Prostate gland (tissue), 2 donors: ENCODE measurements at places on chromosomes 6 and 20.

GRCh38 chr20:39800111-39800510, 838.0 kb downstream of the DHX35 start:
- DNase-seq, result no peak

DNA sequence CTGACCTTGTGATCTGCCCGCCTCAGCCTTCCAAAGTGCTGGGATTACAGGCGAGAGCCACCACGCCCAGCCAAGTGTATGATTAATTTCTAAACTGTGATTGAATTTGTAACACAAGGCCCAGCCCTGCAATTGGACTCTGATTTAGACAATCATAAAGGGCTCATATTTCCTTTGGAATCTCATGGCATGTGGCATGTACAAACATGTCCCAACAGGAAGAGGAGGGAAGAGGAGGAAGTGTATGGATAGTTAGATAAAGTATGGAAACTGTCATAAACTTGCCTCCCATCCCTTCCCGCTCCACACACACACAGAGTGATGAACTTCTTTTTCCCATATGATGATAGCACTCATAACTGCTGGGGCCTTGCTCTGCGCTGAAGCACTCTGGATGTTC, 27.2 kb upstream of the QKI start:
- no peak for DNase-seq

- no peak for DNase-seq
Observed at GRCh38 chr6:30768634-30769087, 24.3 kb upstream of the IER3 start.

GRCh38 chr20:38730989-38731737, 6.9 kb downstream of the SLC32A1 start:
- peak; percentile 46 for DNase-seq

DNA sequence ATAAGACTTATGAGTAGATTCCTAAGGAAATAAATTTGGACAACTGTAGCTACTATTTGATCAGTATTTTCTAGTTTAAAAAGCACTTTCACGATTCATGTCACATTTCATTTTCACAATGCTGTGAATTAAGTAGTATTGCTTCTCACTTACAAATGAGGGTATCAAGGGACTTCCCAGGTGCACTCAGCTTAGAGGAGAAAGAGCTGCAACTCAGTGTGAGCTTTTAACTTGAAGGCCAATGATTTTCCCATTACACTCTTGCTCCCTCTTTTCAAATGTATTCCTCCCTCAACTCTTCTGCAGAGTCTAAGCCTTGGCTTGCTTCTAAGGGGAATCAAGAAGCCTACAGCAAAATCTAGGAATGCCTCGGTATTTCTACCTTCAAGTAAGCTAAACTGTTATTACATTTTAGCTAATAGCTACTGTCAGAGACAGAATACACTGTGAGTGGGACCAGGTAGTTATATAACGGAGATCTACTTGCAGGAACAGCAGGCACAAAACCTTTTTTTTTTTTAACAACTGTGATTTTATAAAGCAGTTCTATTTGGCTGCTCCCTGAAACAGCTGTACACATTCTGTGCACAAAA, 339.0 kb downstream of the SYNE1 start:
- no peak for DNase-seq

- no peak for DNase-seq
Observed at GRCh38 chr6:54041239-54041638, 70.0 kb upstream of the MLIP start.

- no peak for DNase-seq
Observed at GRCh38 chr6:62615366-62616015, 329.5 kb upstream of the KHDRBS2 start.

DNA sequence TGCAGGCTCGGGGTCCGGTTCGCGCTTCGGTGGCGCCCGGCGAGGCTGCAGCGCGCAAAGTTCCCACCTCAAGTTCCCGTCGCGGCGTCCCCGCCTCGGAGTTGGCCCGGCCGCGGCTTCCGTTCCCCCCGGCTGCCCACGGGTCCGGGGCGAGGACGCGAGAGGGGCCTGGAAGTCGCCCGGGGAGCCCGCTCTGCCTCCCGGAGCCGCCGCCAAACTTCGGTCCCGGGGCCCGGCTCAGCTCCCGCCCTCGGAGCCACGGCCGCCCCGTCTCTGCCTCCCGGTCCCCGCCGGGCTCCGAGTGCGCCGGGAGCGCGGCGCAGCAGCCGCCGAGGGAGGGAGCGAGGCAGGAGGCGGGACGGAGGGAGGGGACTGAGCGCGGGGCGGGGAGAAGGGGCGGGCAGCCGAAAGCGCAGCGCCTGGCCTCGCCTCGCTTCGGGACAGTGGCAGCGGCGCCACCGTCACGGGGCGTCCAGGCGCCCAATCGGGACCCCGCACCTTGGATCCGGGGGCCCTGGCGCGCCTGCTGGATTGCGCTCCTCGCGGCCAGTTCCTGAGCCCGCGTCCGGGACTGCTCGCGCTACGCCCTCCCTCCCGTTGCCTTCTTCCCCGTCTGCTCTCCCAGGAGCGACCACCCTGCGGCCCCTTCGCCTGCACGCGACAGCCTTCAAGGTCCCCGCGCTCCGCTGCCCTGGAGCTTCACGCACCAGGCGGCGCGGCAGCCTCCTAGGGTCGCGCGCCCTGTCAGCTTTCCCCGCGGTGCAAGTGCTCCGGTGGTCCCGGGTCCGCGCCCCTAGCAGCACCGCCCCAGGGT, at the start of gene KCNG1:
KCNG1 (minus strand) TSS at position 305 of the 814 bp plus-strand sequence. CDS start 12,769 bp downstream, outside the sequence.
- peak; percentile 79 for DNase-seq

GRCh38 chr6:139457476-139457875, 83.0 kb upstream of the CITED2 start:
- DNase-seq, result no peak

DNA sequence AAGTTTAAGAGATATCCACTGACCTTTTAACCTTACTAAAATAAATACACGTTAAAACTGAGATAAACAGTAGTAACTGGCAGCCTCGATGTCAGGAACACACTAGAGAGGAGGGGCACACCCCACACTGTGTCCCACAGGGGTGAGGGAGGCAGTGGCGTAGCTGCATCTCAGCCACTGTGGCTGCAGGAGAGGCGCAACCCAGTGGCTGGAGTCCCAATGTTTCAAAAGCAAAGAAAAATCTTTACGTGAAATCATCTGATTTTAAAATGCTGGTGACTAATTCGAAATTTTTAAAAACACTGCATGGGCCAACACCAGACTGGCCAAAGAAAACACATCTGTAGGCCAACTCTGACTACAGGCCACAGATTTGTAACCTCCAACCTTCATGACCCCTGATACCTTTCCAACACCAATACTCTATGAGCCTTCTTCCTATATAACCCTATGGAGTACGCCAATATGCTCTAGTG, 54.7 kb downstream of the TRAM2 start:
- DNase-seq, result no peak

GRCh38 chr6:70180901-70181599, 121.8 kb downstream of the COL9A1 start:
- no peak for DNase-seq

DNA sequence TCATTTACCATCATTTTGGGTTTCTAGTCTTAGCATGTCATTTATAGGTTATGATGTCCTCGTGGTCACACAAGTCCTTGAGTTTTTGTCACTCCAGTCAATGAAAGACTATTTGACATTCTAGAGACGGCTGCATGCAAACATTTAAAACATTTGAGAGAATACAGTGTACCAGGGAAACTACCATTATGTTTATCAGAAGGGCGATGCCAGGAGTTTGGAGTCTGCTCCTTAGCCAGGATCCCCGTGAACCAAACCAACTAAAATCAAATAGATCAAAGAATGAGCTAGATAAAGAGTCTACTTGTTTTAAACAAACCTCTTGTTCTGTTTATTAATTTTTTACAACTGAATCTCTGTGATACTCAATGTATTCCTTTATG, 122.6 kb downstream of the OLIG3 start:
- DNase-seq, result peak; percentile 54

DNA sequence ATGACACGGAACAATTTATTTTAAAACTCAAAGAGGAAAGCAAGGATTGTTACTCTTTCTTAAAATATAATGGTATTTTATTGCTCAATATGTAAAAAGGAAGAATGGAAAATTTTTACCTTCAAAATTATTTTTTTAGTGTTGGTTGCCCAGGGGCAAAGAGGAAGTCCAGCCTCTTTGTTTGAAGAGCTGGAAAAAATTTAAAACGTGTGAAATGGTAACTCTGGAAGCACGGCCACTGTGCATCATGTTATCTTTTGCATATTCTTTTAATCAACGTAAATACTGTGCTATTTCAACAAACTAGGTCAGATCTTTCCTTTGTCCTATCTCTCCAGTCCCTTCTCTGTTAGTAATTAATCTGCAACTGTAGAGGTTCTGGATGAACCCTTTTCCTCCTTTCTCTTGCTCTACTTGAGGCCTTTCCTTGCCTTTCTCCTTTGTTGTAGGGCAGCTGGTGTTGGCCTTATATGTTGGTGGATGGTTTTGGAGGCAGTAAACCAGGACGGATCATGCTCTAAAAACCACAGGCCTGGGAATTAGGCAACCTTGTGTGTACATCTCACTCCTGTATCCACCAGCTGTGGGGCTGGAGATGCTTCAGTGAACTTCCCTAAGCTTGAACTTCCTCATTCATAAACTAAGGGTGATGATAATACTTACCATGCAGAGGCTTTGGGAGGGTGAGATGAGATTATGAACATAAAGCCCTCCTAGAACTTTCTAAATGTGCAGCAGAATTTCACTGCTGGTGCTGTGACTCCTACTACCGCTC, 143.3 kb downstream of the PRL start:
- no peak for DNase-seq

DNA sequence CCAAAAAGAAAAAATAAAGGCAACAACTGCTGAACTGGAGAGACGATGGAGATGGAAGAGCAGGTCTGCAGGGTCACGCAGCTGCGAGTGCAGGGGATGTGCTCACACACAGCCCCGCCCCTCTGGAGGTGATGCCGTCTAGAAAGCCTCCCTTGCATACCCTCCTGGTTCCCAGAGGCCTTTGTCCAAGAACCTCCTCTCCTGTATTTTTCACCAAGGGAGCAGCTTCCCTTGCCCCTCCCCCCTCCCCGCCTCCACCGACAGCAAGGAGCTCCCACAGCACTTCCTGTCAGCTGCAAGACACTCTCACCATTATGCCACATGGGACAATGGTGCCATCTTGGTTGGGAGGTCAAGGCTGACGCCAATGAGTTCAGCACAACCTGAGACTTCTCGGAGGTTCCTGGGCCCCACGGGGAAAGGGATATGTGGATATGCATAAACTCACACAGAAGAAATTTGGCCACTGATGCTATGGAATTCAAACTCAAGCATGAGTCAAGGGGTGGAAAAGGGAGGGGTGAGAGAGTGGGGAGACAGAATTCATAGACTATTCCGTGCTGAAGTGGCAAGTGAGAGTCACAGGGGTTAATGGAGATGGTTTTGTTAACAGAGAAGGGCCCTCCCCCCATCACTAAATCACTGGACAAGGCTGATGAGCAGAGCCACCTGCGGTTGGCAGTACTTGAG, 132.9 kb downstream of the SCML4 start:
- no peak for DNase-seq

DNA sequence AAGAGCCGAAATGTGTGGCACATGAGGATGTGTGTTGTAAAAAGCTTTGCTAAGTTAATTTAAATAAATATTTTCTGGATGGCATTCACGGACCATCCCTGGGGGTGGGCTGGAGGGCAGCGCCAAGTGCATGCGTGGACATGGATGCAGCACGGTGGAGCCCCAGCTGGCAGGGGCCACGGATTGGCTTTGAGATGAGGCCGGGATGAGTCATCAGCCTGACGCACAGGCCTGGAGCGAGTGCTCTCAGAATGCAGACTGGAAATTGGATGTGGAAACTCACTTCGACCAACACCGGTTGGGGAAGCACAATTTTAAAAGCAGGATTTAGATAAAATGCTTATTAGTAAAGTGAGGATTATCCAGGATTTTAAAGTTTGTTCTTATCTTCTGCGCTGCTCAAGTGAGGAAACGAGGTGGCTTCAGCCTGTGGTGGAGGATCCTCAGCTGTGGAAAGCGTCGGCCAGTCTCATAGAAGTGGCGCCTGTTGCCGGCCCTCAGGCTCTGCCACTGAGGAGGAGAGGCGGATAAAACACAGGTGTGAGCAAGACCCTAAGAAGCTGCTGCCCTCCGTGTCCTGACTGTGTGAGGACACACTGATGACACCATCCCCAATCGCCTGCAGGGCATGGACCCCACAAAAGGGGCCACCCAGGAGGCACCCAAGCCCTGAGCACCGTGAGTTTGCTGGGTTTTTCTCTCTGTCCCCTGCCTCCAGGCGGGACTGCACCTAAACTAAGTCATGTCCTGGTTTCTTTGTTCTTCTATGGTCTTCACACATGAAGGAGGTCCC, 279.7 kb downstream of the CDH4 start:
- no peak for DNase-seq

DNA sequence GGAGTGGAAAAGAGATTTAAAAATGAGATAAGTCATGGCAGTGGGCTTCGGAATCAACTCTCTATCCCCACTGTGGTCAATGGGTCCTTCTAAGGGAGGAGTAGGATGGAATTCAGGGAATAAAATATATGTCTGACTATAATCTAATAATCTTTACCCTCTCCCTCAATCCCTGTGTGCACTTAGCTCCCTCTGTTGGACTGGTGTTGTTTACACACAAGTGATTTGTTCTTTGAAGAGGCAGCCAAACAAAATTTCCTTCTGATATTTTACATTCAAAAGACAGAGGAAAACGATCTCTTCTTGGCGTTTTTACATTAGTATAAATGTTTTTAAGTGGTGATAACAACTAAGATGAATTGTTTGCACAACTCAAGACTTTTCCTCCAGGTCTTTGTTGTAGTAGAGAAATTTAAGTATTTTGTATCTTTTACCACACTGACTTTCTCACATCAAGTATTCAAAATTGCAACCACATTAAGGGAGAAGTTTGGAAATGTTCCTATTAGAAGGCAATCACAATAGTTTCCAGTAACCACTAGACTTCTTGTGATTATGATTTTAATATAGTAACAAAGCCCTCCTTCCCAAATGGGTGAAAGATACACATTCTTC, 317.8 kb downstream of the CENPW start:
- DNase-seq, result no peak

GRCh38 chr20:4112481-4113421, 97.4 kb upstream of the RNF24 start:
- peak; percentile 57 for DNase-seq

- DNase-seq, result no peak
Observed at GRCh38 chr20:41616228-41616627, 1.9 kb downstream of the CHD6 start.

GRCh38 chr6:20028143-20028542, 184.1 kb downstream of the MBOAT1 start:
- DNase-seq, result no peak

DNA sequence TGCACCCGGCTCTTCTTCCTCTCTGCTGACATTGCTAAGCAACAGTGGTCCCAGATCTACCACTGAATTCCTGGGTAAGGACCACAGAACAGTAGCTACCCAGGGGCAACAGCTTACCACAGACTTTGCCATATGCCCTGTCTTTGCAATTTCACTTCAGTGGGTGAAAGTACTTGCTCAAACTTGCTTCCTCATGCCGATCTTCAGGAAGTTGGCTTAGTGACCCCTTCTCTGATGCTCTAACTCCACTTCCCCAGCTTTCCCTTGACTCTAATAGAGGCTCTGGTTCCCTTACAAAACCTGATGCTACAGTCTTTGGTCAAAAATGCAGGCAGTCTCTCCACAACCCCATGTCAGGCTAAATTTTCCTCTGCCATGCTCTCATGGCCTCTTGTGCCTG, 3.3 kb upstream of the TAAR5 start:
- DNase-seq, result no peak
